B cell (primary cell): ENCODE measurements at places on chromosomes 1 and 21. TPM values are rescaled to one million over a fixed set of nuclear protein-coding genes. Genes with fewer than 3 reads are reported as not detected.
A peak's percentile ranks its signal among the peaks of the same experiment; 100 is the strongest.

DNA sequence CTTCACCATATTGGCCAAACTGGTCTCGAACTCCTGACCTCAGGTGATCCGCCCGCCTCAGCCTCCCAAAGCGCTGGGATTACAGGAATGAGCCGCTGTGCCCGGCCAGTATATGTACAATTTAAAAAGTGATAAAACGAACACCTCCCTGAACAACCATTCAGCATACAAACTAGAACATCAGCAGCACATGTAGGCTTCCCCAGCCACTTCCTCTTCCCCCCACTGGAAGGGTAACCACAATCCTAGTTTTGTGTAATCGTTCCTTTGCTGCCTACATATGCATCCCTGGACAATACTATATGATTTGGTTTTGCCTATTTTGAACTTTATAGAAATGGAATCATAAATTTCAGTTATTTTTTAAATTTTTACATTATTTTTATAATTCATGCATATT lies 60.4 kb downstream of the DESI2 start:
- no peak for DNase-seq
- H3K27me3 ChIP-seq, result no peaks in the 10 kb centered on the region
- H3K4me3 ChIP-seq, result no peak overlapping the region

- no peak for DNase-seq
- no peaks in the 10 kb centered on the region for H3K36me3 ChIP-seq
- no peaks in the 10 kb centered on the region for H3K27me3 ChIP-seq
- no peak overlapping the region for H3K4me3 ChIP-seq
These were observed 57.1 kb downstream of the ZC3H11B start for GRCh38 chr1:219555806-219556205.

- H3K4me3 ChIP-seq, result no peak overlapping the region
- DNase-seq, result no peak
- H3K27me3 ChIP-seq, result no peaks in the 10 kb centered on the region
- H3K4me1 ChIP-seq, result peaks cover 16% of the 10 kb centered on the region
- H3K36me3 ChIP-seq, result no peaks in the 10 kb centered on the region
- H3K27ac ChIP-seq, result no peak overlapping the region
These were observed 33.4 kb downstream of the BACE2 start for GRCh38 chr21:41201385-41201784.

- H3K4me3 ChIP-seq, result no peak overlapping the region
- H3K36me3 ChIP-seq, result no peaks in the 10 kb centered on the region
- H3K4me1 ChIP-seq, result no peaks in the 10 kb centered on the region
- no peaks in the 10 kb centered on the region for H3K27me3 ChIP-seq
These were observed 260.6 kb downstream of the DISC1 start for GRCh38 chr1:231887166-231887565.

DNA sequence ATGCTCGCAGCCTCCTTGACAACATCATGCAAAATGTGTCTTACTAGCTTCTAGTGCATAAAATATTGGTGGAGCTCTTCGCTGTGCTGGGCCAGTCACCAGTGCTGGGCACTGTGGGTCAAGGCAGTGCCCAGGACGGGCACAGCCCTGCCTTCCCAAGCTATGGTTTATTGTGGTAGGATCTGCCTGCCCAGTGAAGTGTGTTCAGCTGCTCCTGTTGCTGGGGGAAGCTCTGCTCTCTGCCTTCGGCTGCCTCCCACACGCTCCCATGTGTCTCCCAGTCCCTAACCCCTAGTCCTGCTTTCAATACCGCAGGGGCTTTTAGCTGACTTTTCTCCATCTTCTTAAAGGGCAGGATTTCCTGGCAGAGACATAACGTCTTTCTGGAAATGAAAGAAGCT lies 15.7 kb downstream of the EPHX1 start:
- H3K27me3 ChIP-seq, result no peaks in the 10 kb centered on the region
- DNase-seq, result no peak
- no peak overlapping the region for H3K4me3 ChIP-seq
- no peaks in the 10 kb centered on the region for H3K36me3 ChIP-seq

GRCh38 chr1:205754857-205755256 lies 4.9 kb upstream of the NUCKS1 start:
- H3K27me3 ChIP-seq, result no peaks in the 10 kb centered on the region
- H3K36me3 ChIP-seq, result peaks cover 4% of the 10 kb centered on the region
- H3K4me3 ChIP-seq, result no peak overlapping the region
- no peak overlapping the region for H3K27ac ChIP-seq
- no peak for DNase-seq
- peaks cover 3% of the 10 kb centered on the region for H3K4me1 ChIP-seq

GRCh38 chr1:54883349-54884102 lies 3.5 kb downstream of the DHCR24 start:
- no peaks in the 10 kb centered on the region for H3K27me3 ChIP-seq
- H3K36me3 ChIP-seq, result no peaks in the 10 kb centered on the region
- no peak overlapping the region for H3K4me3 ChIP-seq
- peaks cover 11% of the 10 kb centered on the region for H3K4me1 ChIP-seq

DNA sequence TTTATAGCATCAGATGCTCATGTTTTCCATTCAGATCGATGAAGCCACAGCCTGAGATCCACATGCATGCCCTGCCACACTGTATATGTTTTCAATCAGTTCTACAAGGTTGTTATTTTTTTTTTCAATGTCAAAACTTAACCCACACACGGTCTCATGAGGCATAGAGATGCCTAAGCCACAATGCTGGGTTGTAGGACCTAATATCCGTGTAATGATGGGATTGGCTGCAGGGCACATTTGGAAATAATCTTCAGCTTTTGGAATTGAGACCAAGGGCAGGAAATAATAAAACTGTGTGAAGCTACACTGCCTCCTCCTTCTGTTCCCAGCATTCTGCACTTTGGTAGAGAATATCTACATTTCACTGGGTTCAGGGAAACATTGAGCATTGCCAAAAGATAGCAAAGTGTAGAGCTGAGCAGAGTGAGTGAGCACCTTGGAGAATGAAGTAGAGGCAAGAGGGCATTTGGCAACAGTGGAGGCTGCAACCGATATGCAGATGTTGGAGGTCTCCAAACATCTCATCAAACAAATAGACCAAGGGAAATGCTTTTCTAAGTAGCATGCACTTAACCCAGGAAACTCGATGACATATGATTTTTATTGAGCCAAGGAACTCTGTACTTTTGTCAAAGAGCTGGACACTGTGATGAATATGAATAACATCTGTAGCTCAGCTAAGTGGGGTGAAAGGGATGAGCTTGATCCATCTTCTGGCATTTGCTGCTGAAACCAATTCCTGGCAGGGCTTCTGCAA lies 176.7 kb downstream of the LYPLAL1 start:
- H3K27ac ChIP-seq, result no peak overlapping the region
- no peaks in the 10 kb centered on the region for H3K27me3 ChIP-seq
- no peak overlapping the region for H3K4me3 ChIP-seq
- H3K4me1 ChIP-seq, result no peaks in the 10 kb centered on the region
- no peaks in the 10 kb centered on the region for H3K36me3 ChIP-seq

DNA sequence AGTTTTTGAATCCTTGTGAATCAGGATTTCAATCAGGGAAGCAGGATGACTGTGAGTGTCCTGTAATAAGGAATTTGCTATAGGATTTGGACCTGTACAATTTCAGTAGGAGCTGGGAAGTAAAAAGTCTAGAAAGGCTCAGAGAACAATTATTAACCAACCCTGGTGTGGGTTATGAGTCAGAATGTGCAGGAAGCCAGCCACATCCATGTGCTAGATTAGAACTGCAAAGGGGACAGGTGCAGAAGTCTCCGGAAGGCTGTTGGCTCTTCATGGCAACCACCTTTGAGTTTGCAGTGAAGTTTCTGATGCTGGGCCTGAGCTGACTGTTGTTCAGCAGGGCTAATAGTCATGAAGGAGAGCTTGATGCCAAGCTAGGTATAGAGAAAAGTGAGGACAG lies 70.7 kb downstream of the SPATA46 start:
- no peak overlapping the region for H3K4me3 ChIP-seq
- H3K36me3 ChIP-seq, result no peaks in the 10 kb centered on the region
- DNase-seq, result no peak
- H3K27ac ChIP-seq, result no peak overlapping the region

DNA sequence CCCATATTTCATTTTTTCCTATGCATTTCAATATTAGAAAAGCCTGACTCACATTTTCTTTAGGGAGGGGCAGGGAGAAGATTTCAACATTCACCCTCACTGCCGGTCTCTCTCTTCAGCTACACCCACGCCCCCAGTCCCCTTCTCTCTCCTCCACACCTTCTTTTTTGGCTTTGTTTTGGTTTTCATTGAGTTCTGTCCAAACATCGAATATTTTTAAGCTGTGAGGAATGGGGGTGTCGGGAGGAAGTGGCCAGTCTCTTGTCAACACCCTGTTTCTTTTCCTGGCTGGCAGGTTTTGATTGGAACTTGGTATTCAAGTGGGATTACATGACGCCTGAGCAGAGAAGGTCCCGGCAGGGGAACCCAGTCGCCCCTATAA lies 177.3 kb downstream of the PGBD5 start:
- no peak for DNase-seq
- no peak overlapping the region for H3K27ac ChIP-seq
- H3K4me3 ChIP-seq, result no peak overlapping the region
- H3K27me3 ChIP-seq, result no peaks in the 10 kb centered on the region
- H3K4me1 ChIP-seq, result no peaks in the 10 kb centered on the region

- no peaks in the 10 kb centered on the region for H3K36me3 ChIP-seq
- H3K27ac ChIP-seq, result no peak overlapping the region
- H3K27me3 ChIP-seq, result peaks cover 32% of the 10 kb centered on the region
- DNase-seq, result peak; percentile 44
- peaks cover 23% of the 10 kb centered on the region for H3K4me1 ChIP-seq
These were observed 3.3 kb downstream of the FNDC10 start for GRCh38 chr1:1596493-1597274.

GRCh38 chr1:178682886-178683285 lies 42.2 kb upstream of the RALGPS2 start:
- H3K27me3 ChIP-seq, result no peaks in the 10 kb centered on the region
- H3K36me3 ChIP-seq, result no peaks in the 10 kb centered on the region
- H3K4me3 ChIP-seq, result no peak overlapping the region
- no peak for DNase-seq
- H3K27ac ChIP-seq, result no peak overlapping the region

DNA sequence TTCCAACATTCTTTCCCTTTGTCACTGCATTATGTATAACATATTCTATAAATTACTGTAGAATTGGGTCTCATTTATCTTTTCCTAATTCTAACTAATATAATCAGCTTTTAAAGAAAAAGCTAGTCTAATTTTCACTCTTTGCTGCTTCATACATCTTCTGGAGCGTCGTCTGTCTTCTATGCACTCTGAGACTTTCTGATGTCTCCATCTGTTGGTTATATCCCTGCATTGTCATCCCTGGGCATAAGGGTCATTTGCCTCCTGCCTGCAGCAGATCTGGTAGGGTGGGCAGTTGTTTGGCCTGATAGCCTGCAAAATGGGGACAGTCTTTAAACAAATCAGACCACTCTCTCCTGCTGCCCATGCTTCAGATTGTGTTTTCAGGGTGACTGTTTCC lies 40.8 kb upstream of the DYNLT5 start:
- no peaks in the 10 kb centered on the region for H3K36me3 ChIP-seq
- no peaks in the 10 kb centered on the region for H3K4me1 ChIP-seq
- H3K27me3 ChIP-seq, result no peaks in the 10 kb centered on the region
- DNase-seq, result no peak

- no peak for DNase-seq
- H3K4me3 ChIP-seq, result no peak overlapping the region
- no peaks in the 10 kb centered on the region for H3K27me3 ChIP-seq
- H3K4me1 ChIP-seq, result peaks cover 7% of the 10 kb centered on the region
- no peak overlapping the region for H3K27ac ChIP-seq
These were observed 12.7 kb upstream of the C1orf159 start for GRCh38 chr1:1128454-1129139.

DNA sequence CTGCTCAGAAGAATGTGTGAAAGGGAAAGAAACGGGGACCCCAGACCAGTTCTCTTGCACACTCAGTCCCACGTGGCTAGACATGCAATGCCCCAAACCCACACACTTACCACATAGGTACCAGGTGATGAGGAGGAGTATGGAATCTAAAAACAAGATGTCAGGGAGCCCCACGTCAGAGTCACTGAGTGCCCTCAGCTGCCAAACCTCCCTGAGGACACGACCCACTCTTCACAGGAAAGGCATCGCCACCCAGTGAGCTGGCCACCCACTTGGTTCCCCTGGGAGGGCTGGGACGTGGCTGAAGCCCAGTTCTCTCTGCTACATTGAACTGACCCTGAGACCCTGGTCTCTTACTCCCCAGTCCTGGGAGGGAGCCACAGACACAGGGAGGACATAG lies 41.4 kb downstream of the MRPL37 start:
- no peak overlapping the region for H3K4me3 ChIP-seq
- H3K27me3 ChIP-seq, result no peaks in the 10 kb centered on the region
- no peaks in the 10 kb centered on the region for H3K4me1 ChIP-seq
- peaks cover 9% of the 10 kb centered on the region for H3K36me3 ChIP-seq

GRCh38 chr1:69572921-69573320 lies 5.2 kb downstream of the LRRC7 start:
- no peaks in the 10 kb centered on the region for H3K4me1 ChIP-seq
- no peak overlapping the region for H3K27ac ChIP-seq
- peaks cover 16% of the 10 kb centered on the region for H3K27me3 ChIP-seq
- no peak for DNase-seq

- peaks cover 13% of the 10 kb centered on the region for H3K27me3 ChIP-seq
- peaks cover 12% of the 10 kb centered on the region for H3K4me1 ChIP-seq
- H3K36me3 ChIP-seq, result no peaks in the 10 kb centered on the region
- no peak overlapping the region for H3K4me3 ChIP-seq
- no peak overlapping the region for H3K27ac ChIP-seq
These were observed 147.4 kb upstream of the NRIP1 start for GRCh38 chr21:15212206-15212605.

GRCh38 chr21:26061437-26061836 lies 109.1 kb downstream of the APP start:
- no peaks in the 10 kb centered on the region for H3K36me3 ChIP-seq
- H3K4me1 ChIP-seq, result no peaks in the 10 kb centered on the region
- no peak overlapping the region for H3K4me3 ChIP-seq
- DNase-seq, result no peak
- H3K27me3 ChIP-seq, result no peaks in the 10 kb centered on the region

- H3K36me3 ChIP-seq, result no peaks in the 10 kb centered on the region
- H3K4me1 ChIP-seq, result peaks cover 66% of the 10 kb centered on the region
- peak overlapping the region; percentile 84 for H3K4me3 ChIP-seq
- no peaks in the 10 kb centered on the region for H3K27me3 ChIP-seq
These were observed 1.3 kb downstream of the ZBTB7B start for GRCh38 chr1:155003766-155004351.

DNA sequence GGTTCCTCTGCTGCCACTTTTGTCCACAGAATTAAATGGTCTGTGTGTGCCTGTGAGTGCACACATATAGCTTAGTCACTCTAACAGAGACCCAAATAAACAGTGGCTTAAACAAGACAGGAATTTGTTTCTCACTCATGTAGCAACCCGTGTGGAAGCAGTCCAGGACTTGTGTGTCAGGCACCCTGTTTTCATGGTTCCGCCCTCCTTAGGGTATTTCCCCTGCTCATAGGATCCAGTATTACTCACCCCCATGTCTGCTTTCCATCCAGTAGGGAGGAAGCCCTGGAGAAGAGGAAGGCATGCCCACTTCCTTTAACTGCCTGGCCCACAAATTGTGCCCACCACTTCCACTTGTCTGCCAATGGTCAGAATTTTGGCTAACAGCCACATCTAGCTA lies 41.3 kb upstream of the TACSTD2 start:
- no peaks in the 10 kb centered on the region for H3K27me3 ChIP-seq
- no peaks in the 10 kb centered on the region for H3K4me1 ChIP-seq
- H3K36me3 ChIP-seq, result no peaks in the 10 kb centered on the region
- H3K4me3 ChIP-seq, result no peak overlapping the region
- no peak for DNase-seq
- H3K27ac ChIP-seq, result no peak overlapping the region

FAM72D gene
- 0.32 TPM in 1 of 2 replicates, not detected in the other for total RNA-seq

ADORA3 gene
- 0.39 TPM in 1 of 2 replicates, not detected in the other for total RNA-seq

LRRC38 gene
- total RNA-seq, result not detected in 2 replicates

CHRM3 gene
- total RNA-seq, result not detected in 2 replicates

DENND2D gene
- 102 and 111 TPM in 2 replicates for total RNA-seq

FCRL2 gene
- 78.3 and 81.0 TPM in 2 replicates for total RNA-seq

SLC9C2 gene
- not detected in 2 replicates for total RNA-seq

VANGL2 gene
- total RNA-seq, result 14.4 and 14.5 TPM in 2 replicates

GBP3 gene
- 16.4 and 20.8 TPM in 2 replicates for total RNA-seq

NDUFS2 gene
- total RNA-seq, result 80.2 and 82.3 TPM in 2 replicates
